ENCODE measurements at places on chromosomes 3 and 15.
A peak's percentile ranks its signal among the peaks of the same experiment; 100 is the strongest.

- no peak for DNase-seq
Observed at GRCh38 chr15:32941823-32942222, 224.0 kb downstream of the GREM1 start.

GRCh38 chr3:161049683-161050248 is 55.4 kb downstream of the B3GALNT1 start:
- DNase-seq, result no peak

DNA sequence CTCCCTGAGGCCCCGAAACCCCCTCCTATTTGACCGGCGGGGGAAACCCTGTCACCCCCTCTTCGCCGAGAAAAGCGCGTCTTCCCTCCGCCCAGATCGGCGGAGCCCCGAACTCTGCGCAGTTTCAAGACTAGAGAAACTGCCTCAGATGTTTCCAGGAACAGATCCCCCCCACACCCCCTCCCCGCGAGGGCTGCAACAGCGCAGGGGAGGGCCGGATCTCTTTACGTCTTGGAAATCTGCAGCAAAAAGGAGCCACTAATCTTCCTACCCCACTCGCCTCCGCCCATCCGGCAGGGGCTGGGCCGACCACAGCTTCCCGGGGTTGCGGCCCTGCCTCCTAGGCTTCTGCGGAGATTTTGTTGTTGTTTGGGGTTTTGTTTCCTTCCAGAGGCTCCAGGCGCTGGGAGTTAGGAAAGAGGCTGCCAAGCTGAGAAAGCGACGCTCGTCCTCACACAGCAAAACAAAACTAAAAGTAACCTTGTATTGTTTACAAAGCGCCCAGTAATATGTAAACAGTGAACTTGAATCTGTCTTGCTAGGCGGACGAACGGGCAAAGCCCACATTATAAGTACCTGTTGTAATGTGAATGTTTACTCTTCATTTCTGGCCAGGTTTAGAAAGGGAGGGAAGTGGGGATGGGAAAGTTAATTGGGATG is 2.2 kb downstream of the FOXB1 start:
- peak; percentile 38 for DNase-seq

DNA sequence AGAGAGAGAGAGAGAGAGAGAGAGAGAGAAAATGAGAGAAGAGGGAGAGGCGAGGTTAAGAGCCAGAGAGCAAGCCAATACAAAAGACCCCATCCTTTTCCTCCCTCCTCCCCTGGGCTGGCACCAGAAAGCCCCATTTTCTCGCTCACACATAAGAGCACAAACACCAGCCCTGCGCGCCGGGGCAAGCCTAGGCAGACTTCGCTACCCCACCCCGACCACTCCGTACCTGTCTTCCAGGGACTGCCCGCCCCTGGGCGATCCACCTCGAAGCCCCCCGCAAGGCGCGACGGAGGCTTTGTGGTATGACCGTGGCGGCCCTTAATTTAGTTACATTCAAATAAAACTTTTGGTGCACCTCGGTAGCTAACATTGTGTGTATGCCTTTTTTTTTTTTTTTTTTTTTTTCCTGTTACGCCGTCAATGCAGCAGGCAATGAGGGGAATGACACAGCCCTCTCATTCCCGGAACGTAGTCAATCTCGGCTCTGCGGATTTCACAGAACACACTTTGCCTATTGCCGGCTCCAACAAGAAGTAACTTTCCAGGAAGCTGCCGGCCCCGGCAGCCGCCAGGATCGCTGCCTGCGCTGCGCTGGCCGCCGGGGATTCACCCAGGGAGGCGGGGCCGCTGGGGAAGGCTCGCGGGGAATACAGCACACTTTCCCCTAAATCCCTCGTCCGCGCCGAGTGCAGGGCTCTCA is 7.7 kb downstream of the BCL6 start:
- DNase-seq, result peak; percentile 30

- DNase-seq, result peak; percentile 54
Observed at GRCh38 chr15:73240866-73241499, 127.8 kb downstream of the HCN4 start.

DNA sequence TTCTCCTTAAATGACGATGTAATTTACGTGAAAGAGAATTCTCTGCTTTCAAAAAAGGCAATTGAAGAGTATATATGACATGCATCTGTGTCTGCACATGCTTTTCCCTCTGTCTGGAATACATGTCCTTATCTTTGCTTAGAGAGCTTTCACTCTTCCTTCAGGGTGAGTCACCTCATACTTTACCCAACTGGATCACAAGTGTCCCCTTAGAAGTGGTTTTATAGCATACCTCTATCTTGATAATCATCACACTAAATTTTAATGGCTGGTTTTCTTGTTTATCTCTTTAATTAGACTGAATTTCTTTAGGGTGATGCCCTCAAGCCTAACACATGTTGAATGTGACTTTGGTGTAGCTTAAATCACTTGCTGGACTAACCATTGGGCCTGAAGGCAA is 178.9 kb downstream of the SV2B start:
- no peak for DNase-seq

DNA sequence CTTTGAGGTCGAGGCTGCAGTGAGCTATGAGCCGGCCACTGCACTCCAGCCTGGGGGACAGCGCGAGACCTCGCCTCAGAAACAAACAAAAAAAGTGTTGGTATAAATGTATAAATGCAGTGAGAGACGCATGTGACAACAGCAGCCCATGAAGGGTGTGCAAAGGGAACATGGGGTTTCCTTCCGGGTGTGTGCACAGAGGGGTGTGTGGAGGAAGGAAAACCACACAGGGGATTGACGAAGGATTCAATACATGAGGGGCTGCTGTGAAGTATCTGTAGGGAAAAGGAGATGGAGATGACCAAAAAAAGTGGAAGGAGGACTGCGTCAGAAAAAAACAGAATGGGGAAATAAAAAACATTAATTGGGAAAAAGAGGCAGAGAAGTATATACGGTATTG is 1.1 kb downstream of the MTFMT start:
- DNase-seq, result no peak

GRCh38 chr15:46956456-46956855 is 760.8 kb upstream of the SEMA6D start:
- DNase-seq, result no peak

DNA sequence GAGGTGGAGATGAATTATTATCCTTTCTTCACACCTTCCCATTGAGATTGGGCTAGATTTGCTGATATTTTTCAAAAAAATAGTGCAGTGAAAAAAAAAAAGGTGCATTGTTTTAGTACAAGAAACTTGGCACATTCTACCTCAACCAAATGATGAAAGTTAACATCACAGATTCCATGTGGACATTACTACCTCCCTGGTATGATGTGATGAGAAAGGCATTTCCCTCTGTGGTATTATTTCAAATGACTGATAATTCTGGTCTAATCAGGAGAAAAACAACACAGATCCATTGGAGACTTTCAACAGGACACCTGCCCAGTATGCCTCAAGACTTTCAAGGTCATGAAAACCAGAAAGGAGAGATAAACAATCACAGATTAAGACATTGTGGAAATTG is 313.4 kb downstream of the BCHE start:
- DNase-seq, result no peak

GRCh38 chr15:28075573-28075972 is 23.5 kb downstream of the OCA2 start:
- no peak for DNase-seq

DNA sequence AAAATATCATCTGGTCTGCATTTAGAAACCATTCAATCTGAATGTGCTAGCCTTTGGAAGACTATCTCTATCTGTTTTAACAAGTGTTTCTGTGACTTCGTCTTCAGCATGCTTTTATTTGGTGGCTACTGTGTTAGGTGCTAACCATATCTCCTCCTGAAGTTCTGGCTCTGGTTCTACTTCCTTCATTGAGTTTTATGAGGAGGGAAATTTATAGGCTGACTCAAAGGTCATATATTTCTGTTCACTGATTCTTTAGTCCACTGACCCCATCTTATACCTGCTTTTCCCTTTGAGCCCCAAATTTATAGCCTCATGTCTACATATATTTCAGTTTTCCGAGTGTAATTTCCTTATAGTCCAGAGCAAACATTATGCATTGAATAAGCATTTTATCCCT is 295.0 kb upstream of the RASGRP1 start:
- no peak for DNase-seq

DNA sequence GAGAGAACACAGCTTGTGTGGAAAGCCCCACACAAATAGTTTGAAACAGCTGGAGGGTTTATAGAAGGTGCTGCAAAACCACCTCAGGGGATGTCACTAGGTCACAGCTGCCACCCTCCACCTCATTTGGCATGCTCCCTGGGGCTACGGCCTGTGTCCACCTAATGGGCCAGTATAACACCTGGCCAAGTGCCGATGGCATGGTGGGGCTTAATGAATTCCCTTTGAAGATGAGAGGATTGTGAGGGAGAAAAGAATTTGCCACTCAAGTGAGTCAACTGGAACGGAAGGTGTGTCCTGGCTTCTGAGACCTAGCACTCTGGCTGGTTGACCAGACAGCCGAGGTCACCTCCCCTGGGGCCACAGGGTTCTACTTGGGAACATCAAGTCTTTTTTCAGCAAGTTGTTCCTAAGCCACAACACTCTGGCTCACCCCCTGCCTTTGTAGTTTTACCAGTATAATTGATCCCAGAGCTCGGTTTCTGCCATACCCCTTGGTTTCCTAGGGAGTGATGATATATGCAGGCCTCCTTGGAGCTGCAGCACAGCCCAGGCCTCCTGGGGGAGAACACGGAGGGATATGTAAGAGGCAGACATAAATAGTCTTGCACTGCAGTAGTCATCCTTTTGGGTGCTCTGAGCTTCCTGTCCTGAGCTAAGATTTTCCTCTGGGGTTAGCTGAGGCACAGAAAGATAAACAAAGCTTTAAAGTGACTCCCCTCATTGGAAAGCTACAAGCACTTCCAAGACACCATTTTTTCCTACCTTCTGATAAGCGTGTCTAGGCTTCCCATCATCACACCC is 178.2 kb upstream of the LPP start:
- no peak for DNase-seq

DNA sequence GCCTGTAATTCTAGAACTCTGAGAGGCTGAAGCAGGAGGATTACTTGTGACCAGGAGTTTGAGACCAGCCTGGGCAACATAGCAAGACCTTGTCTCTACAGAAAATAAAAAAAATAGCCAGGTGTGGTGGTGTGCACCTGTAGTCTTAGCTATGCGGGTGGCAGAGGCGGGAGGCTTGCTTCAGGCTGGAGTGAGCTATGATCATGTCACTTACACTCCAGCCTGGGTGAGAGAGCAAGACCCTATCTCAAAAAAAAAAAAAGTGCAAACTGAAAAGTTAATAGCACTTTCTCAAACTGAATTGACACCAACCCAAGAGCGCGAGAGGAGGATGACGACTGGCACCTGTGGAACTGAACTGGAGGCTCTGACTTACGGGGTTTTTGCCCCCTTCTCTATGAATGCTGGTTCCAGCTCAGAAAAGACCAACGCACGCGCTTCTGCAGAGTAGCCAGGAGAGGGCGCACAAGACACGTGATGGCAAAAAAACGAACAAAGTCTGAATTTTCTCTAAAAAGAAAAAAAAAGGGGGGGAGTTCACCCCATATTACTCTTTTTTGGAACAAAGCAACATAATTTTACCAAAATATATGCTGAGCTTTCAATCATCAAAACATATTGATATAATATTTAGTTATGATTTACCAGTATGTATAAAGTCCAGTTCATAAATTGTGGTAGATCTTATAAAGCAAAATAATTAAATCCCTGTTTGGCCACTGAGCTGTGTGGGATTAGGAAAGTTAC is 23.7 kb downstream of the CFAP92 start:
- DNase-seq, result peak; percentile 33

- no peak for DNase-seq
Observed at GRCh38 chr15:82681371-82681770, 28.3 kb downstream of the AP3B2 start.

- DNase-seq, result no peak
Observed at GRCh38 chr3:161231861-161232260, 10.8 kb downstream of the NMD3 start.

- DNase-seq, result no peak
Observed at GRCh38 chr3:14142567-14143270, 17.9 kb downstream of the TMEM43 start.

DNA sequence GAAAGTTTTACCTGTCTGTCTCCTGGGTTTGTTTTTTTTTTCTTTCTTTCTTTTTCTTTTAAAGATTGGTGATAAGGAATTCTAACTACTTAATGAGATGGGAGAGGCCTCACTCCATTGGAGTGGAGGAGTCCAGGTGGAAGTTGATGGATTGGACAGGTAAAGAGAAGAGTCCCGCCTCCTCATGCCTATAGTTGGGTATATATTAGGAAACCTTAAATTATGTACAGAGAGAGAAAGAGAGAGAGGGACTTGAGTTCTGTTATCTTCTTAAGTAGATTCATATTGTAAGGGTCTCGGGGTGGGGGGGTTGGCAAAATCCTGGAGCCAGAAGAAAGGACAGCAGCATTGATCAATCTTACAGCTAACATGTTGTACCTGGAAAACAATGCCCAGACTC is 158.2 kb downstream of the TP63 start:
- DNase-seq, result no peak

DNA sequence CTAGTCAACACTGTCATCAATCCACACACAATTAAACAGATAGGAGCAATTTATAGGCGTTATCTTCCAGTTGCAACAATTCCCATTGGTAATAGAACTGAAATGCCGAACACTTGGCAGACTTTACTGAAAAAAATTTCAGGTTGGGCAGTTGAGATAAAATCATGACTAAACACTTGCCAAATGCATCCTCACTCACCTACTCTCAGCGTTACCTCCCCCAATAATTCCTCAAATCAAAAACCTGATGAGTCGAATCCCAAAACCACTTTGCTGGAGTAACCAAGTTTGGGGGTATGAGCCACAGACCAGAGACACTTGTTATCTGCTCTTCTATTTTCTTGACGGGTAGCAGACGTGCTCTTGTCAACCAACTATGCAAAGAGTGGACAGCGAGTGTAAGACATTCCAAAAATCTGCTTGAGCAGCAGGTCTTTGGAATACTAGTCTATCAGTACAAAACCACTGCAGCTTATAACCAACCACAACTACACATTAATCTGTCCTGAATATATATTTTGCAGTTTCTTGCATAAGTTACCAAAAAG is 30.3 kb downstream of the PPP1R2 start:
- no peak for DNase-seq

DNA sequence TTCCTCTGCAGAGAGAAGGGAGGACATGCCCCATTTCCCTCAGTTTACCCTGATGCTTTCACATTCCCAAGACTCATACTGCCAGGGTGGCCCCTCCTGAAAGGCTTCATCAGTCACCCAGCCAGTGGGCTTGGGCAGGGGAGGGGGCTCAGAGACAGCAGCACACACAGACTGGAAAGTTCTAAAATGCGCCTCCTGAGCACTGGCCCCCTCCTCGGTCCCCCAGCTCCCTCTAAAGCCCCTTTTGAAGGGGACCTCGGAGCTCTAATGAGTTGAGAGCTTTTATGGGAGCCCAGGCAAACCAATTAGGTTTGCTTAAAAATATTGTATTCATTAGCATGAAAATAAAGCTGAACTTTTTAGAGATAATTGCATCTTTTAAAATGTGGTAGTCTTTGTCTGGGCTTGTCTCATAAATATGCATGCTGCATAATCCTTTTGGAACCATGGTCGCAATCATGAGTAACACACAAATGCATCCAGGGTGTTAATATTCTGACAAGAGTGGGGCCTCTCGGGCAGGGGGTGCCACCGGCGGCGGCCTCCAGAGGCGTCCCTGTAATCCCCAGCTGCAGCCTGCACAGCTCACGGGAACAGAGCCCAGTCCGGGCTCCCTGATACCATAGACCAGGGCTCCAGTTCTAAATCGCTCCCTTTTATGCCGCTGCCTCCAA is 78.5 kb downstream of the RPLP1 start:
- no peak for DNase-seq

- no peak for DNase-seq
Observed at GRCh38 chr15:98548139-98548971, 100.0 kb upstream of the IGF1R start.

GRCh38 chr3:156532730-156533129 is 22.2 kb downstream of the SSR3 start:
- no peak for DNase-seq
